Activated CD4-positive, CD25-positive, alpha-beta regulatory T cell treated with anti-CD3 and anti-CD28 coated beads, Interleukin-2, amount 50 U/mL, for 16 hours (primary cell): ENCODE measurements at places on chromosomes 2 and 18.

GRCh38 chr18:45802814-45803492 is 22.5 kb upstream of the SIGLEC15 start:
- DNase-seq: no peak

GRCh38 chr2:28036307-28036706 is 145.8 kb downstream of the BABAM2 start:
- no peak for DNase-seq

DNA sequence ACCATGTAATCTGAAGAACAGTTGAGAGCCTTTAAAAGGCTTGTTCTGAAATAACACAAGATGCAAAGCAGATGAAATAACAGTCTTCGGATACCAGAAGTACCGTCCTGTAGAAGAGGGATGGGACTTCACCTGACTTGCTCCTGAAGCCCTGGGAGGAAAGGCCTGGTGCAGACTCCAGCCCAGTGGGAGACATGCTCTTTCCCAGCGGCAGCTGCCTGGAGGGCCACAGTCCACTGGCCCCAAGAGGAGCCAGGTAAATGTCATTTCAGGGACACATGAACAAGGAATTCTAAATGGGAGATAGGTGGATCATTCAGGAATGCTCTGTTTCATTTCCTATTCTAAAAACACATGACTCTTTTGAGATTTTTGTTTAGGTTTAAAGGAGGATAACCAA is 22.6 kb upstream of the CHN1 start:
- DNase-seq: no peak

DNA sequence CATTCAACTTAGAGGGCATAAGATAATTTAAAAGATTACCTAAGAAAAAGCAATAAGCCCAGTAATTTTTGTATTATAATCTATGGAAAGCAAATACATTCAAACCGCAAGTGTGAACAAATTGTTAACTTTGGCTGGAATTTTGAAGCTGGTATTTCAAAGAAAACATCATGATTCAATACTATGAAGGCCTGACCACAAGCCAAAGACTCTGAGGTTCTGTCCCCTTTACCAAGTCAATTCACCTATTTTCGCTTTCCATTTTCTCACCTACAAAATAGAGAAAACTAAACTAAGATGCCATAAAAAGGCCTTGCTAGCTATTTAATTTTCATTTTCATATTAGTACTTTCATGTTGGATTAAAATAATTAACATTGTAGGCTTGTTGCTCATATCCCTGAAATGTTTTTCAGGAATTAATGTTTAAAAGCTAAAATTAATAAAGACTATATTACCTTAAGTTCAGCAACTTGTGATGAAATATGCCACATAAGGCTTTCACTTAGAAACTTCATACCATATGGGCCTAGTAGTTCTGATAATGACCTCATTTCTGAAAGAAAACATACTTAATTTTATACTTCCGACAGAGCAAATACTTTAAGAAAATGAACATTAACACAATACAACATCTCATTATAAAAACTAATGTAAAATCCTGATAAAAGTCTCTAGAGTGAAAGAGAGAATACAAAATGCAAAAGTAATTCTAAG is 85.7 kb upstream of the FRZB start:
- DNase-seq: no peak

- peak; percentile 51 for DNase-seq
These were observed 757 bp upstream of the MTCL1 start for GRCh38 chr18:8704361-8705237.

- no peak for DNase-seq
These were observed 161.4 kb upstream of the GYPC start for GRCh38 chr2:126494593-126494992.

DNA sequence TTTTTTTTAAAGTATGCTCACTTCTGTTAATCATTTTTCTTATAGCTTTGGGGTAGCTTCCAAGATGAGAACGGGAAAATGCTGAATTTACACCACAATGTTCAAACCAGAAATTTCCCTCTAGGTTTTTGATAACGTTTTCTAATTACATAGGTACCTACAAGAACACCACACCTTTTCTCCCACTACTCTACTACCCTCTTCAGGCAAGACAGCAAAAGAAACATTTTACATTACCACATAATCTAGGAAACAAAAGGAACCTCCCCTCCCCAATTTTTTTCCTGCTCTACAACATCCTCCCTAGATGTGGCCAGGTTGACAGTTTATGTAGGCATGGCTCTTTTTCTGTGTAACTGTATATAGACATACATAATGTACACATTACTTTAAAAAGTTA is 32.4 kb downstream of the NDUFAF7 start:
- no peak for DNase-seq
